ENCODE measurements at places on chromosomes 5 and 9.
A peak's percentile ranks its signal among the peaks of the same experiment; 100 is the strongest.

- no peak for DNase-seq
Observed at GRCh38 chr5:100273846-100274580, 261.2 kb upstream of the FAM174A start.

GRCh38 chr5:160397492-160397891 lies 2.4 kb downstream of the FAM200C start:
- no peak for DNase-seq

- DNase-seq = no peak
Observed at GRCh38 chr5:138305797-138306196, 25.8 kb downstream of the CDC25C start.

GRCh38 chr5:78985116-78985724 lies at the start of gene ARSB:
Gene ARSB, minus strand, starts transcription at chr5:78985310. Its CDS starts 62 bp downstream, at chr5:78985248.
- no peak for DNase-seq

GRCh38 chr9:93236541-93237206 lies 52.7 kb downstream of the WNK2 start:
- DNase-seq = no peak

DNA sequence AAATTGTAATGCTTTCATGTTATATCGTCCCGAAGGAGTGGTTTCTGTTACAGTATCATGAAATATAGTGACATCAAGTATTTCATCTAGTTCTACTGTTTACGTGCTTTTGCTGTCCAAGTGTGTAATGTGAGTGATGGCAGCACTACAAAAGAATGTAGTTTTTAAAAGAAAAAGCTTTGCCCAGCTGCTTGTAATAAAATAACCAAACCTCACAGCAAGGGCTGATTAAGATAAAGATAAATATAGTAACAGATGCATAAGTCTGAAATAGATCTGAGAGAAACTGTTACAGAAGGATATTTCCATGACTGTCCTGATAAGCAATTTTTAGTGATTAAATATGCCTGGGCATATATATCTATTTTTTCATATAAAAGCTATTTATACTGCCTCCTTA lies 106.4 kb downstream of the AUH start:
- DNase-seq = peak; percentile 83

- DNase-seq = peak; percentile 60
Observed at GRCh38 chr5:150642567-150642927, 2.1 kb downstream of the SYNPO start.

- DNase-seq = no peak
Observed at GRCh38 chr5:158591301-158591863, 508.3 kb downstream of the EBF1 start.

DNA sequence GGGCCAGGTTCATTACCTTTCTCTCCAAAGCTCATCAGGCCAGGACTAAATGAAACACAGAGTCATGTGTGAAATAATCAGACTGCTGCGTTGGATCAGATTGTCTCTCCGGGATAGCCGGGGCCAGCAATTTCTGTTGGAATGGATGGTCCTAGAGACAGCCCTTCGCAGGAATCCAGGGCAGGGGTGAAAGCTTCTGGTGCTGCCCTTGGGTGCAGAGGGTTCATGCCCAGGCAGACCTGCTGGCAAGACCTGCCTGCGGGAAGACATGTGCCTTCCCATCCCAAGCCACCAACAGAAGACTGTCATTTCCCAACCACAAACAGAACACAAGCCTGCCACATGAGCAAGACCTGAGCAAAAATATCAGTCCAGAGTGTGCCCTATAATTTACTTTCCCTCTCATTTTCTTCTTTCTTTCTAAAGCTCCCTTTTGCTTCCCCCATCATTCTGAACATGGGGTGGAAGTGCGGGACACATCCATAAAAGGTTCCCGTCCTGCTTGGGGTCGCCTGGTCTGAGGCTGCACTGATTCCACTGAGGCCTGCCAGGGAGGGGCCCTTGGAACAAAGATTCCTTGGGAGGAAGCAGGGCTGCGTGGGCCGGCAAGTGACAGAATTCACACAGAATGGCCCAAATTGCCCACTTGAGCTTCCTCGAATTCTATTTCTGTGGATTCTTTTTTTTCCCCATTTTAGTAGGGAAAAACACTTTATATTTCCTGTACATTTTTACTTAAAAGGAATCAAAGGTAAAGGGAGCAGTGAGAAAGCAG lies 57.3 kb downstream of the UBE2QL1 start:
- no peak for DNase-seq

DNA sequence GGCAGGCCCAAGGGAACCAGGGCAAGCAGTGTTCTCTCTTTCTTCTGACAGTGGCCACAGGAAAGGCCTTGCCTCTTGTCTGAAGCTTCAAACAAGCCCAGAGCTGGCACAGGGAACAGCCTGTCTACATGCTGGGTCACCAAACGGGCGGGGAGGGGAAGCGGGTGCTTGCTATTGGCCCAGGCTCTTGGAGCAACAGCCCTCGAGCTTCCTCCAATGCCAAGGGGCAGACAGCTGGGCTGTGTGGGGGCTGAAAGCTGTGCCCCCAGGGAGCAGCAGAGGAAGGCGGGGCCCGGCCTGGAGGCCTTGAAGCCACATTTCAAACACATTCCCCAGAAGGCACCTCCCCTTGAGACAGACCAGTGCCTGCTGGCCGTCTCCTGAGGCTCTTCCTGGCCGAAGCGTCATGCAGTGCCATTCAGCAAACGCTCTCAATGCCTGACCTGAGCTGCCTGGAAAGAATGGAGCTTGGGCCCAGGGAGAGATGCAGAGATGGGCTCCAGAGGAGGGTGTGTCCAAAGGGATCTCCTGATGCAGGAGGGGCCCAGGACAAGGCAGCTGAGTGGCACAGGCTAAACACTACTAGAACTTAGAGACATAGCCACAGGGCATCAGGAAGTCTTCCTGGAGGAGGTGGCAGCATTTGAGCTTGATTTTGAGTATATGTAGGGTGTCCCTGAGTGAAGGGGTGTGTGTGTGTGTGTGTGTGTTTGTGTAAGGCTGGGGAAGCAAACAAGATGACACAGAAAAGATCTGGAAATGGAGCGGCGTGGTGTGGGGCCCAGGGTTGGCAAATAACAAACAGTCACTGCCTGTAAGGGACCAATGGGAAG lies 2.5 kb downstream of the FIBCD1 start:
- DNase-seq = no peak

DNA sequence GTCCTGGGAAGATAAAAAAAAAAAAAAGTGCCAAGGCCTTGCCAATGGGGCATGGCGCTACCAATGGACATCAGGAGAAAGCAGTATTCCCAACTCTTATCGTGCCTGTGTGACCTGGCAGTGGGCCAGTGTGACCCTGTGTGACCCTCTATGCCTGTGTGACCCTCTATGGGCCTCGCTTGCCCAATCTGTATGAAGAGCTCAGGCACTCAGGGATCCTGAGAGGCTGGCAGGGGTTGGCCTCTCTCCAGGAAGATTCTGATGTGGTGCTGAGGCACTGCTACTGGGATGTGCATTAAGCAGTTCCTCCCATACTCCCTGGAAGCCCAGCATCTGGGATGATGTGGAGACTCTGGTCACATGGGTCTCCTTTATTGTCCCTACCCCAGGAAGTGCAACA lies 179.2 kb downstream of the MACROH2A1 start:
- DNase-seq = no peak

- DNase-seq = no peak
Observed at GRCh38 chr5:994821-995220, 13.8 kb upstream of the NKD2 start.

- DNase-seq = no peak
Observed at GRCh38 chr5:72238712-72239445, 81.2 kb downstream of the MRPS27 start.

- no peak for DNase-seq
Observed at GRCh38 chr5:137252512-137252911, 246.6 kb downstream of the SPOCK1 start.

GRCh38 chr5:38709678-38710306 lies 136.0 kb upstream of the OSMR start:
- DNase-seq = no peak

- DNase-seq = no peak
Observed at GRCh38 chr9:128339761-128340690, at the start of gene SLC27A4. Gene SLC27A4, plus strand, starts transcription at chr9:128340527. Its CDS starts 2,606 bp downstream, at chr9:128343133.

DNA sequence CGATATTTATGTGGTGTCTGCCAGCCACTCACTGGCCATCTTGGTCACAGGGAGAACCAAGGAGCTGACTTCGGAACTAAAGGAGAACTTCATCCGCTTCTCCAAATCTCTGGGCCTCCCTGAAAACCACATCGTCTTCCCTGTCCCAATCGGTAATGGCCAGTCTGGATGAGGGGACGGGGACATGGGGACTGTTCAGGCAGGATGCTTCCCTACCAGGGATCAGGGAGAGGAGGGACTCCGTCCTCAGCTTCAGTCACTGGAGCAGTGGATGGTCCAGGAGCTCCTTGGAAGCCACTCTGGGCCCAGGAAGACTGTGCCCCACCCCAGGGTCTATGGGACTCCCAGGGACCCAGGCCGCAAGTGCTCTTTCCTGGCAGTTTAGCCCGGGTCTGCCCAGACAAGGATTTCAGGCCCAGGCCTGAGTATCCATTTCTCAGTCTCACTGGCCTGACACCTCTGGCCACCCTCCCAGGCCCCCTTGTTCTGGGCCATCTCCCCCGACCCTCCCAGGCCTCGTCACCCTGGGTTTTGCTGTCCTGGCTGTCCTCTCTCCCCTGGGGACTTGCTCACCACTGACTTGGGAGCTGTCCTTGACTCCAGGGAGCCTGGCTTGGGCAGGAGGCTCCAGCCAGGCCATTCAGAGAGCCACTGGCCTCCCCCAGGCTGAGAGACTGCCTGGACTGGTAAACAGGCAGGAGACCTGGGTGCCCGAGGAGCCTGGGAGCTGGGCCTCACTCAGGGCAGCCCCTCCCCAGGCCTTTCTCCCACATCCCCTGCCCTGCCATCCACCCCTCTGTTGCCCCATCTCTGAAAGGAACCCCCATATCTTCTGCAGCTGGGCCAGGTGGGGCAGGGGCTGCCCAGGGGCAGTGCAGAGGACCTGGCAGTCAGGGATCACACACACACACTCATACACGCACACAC lies 3.1 kb downstream of the LCN2 start:
- DNase-seq = no peak

DNA sequence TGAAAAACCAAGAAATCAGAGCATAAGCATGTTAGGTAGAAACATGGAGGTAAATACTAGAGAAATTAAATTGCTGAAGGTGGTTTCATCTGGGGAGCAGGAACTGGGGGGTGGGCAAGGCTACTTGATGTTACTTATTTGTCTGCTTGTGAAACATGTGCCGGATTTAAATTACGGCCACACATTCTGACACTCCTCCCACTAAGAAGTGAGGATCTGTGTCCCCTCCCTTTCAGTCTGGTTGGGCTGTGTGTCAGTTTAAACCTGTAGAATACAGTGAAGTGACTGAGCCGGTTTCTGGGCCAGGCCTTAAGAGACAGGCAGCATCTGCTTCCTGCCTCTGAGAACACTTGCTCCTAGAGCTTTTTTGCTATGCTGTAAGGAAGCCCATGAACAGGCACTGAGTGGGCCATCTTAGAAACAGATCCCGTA lies 2.3 kb upstream of the IARS1 start:
- DNase-seq = no peak

DNA sequence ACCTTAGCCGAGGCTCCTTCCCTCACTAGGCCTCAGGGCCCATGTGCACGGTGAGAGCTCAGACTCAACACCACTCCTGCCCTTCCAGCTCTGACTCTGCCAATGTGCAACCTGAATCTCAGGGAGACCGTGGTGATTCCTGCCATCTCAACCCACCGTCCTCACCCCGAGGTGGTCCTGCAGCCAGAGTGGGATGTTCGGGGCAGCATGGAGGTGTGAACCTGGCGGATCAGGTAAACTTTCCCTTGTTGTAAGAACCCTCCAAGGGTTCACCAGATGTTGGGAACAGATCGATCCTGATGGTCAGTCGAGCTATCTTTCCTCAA lies 538 bp upstream of the AKNA start:
- no peak for DNase-seq

- no peak for DNase-seq
Observed at GRCh38 chr5:35811108-35811741, 45.5 kb upstream of the IL7R start.

GRCh38 chr9:76725885-76726284 lies 38.4 kb upstream of the PCA3 start:
- no peak for DNase-seq

DNA sequence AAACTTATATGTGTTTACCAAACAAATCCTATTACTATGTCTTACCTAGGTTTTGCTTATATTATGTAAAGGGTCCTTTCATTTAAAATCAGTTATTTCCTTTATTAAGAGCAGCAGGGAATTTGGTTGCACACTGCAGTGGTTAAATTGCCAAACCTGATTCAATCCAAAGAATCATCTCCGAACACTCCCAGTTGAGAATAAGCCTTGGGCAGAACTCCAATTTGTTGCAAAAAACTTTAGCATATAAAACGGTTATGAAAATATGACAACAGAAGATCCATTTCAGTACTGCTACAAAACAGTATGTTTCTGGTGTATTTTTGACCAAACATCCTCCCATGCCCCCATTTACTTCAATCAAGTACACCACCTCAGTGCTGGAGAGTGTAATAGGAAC lies 587.0 kb upstream of the GRAMD2B start:
- no peak for DNase-seq

DNA sequence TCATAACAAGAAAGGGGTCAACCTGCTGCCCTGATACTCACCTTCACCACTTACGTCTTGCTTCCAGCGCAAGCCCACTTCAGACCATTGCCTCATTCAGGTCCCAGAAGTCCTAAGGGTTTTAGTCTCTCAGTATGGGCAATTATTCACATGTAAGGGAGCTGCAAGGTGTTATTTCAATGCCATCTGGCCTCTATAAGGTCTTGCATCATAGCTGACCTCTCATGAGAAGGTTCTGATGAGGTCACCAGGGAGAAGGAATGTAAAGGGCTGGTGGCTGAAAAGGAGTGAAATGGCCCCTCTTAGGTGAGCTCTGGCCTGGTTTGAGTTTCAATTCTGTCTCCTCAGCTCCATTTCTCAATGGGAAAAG lies 1.5 kb upstream of the MARCHF3 start:
- no peak for DNase-seq

- DNase-seq = no peak
Observed at GRCh38 chr9:127323393-127323792, 58.8 kb downstream of the GARNL3 start.

GRCh38 chr9:100408546-100409175 lies 18.3 kb upstream of the MSANTD3 start:
- DNase-seq = no peak

DNA sequence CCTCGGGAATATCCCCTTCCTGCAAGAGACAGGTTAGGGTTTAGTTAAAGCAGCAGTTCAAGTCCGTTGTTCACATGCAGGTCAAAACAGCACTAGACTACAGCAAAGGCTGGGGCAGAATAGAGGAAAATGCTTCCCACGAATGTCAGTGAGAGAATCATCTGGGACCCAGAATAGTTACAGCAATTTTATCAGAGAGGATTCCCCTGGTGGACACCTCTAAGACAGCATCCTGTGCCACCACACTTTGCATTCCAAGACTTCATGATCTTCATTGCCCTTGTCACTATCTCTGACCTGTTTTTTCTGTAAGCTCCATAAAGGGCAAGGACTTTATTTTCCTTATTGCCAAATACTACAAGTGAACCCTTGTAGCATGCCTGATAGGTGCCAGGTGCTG lies 12.9 kb downstream of the GRXCR2 start:
- DNase-seq = no peak

Data from AG09309 (cell line).